ENCODE measurements at places on chromosomes 11 and 22.

GRCh38 chr11:130328420-130328819 lies 13.7 kb upstream of the ZBTB44 start:
- DNase-seq = no peak

GRCh38 chr11:131025020-131025419 lies 108.7 kb upstream of the SNX19 start:
- DNase-seq = no peak

DNA sequence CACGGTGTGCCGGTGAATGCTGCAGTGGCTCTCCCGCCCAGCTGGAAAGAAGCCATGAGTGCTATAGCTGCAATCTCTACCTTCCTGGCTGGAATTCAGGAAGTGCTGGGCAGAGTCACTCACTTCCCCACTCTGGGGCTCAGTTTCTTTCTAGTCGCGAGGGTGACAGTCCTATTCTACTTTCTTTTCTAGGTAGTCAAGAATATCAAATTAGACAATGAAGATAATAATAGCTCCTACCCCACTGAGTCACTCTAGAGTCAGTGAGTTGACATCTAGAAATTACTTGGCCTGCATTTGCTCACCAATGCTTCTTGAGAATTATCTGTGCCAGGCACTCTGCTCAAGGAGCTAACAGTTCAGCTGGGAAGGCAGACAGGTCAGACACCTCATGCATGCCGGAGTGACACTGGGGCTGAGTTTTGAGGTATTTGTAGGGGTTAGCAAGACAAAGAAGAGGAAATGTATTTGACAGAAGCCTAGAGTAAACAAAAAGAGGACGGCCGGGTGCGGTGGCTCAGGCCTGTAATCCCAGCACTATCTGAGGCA lies 3.2 kb downstream of the CENPM start:
- DNase-seq = no peak

- no peak for DNase-seq
Observed at GRCh38 chr11:35373284-35373933, 45.9 kb downstream of the SLC1A2 start.

- no peak for DNase-seq
Observed at GRCh38 chr22:50058906-50059880, 1.1 kb upstream of the TTLL8 start.

- no peak for DNase-seq
Observed at GRCh38 chr11:128962896-128963295, 20.2 kb upstream of the TP53AIP1 start.

DNA sequence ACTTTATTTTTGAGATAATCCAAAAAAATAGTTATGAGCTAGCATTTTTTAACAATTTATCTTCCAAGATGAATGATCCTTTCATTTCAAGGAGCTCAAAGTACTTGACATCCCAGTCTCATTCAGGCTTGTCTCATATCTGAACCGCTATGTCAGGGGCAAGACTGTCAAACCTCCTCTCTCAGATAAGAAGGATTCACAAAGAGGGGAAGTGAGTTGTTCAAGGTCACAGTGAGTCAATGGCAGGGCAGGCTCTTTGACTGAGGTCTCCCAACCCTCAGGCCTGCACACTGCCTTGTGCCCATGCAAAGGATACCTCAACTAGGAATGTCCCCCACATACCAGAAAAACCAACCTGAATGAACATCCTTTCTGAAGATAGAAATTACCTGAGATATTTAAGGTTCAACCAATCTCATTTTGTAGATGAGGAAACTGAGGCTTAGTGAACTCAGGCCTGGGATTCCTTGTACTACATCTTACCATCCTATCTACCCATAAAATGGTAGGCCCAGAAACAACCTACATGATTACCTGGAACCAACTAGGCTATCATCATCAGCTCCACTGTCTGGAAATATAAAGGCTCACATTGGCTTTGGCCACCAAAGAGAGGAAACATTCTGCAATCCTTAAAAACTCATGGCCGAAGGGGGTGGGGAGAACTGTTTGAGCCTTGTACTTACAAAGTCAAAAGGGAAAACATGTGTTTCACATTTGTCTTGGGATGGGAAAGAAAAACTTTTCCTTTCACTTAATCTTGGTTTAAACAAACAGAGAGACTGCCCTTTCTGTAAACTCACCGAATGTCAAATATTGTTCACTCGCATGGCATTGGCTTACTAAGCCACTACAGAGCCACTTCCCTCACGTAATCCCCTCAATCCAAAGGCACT lies 51.1 kb downstream of the LIF start:
- DNase-seq = peak; percentile 54

DNA sequence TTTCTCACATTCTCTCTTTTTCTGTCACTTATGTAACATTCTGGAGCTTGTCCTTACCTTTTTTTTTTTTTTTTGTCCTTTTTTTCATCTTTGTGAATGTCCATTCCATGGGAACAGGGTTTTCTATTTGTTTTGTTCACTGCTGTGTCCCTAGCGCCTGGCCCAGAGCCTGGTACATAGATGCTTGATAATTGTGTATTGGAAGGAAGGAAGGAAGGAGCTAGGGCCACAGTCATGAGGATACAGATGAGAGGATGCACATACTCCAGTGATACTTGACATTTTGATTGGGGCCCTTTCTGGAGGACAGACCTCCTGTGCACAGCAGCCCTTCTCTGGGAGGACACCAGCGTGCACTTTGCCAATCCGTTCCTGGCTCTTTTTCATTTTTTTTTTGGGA lies 68.9 kb downstream of the KIAA1671 start:
- no peak for DNase-seq

Data from MV-4-11 (cell line).